ENCODE measurements at places on chromosomes 3 and 15.

GRCh38 chr3:141926929-141927328, 50.5 kb downstream of the ATP1B3 start:
- no peak for DNase-seq

- no peak for DNase-seq
Observed at GRCh38 chr3:99601515-99601914, 36.9 kb upstream of the COL8A1 start.

DNA sequence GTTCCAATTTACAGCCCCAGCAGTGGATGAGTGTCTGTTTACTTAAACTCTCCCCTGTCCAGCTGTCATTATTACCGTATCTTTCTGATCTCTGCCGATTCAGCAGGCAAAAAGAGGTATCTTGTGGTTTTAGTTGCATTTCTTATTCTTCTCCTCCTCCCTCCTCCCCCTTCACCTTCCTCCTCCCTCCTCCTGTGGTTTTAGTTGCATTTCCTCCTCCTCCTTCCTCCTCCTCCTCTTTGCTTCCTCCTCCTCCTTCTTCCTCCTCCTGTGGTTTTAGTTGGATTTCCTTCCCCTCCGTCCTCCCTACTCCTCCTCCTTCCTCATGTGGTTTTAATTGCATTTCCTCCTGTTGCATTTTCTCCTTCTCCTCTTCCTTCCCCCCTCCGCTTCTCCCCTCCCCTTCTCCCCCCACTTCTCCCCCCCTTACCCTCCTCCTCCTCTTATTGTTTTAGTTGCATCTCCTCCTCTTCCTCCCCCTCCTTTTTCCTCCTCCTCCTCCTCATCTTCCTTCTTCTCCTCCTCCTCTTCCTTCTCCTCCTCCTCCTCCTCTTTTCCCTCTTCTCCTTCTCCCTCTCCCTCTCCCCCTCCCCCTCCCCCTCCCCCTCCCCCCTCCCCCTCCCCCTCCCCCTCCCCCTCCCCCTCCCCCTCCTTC, 25.3 kb upstream of the VPS33B start:
- DNase-seq = no peak

DNA sequence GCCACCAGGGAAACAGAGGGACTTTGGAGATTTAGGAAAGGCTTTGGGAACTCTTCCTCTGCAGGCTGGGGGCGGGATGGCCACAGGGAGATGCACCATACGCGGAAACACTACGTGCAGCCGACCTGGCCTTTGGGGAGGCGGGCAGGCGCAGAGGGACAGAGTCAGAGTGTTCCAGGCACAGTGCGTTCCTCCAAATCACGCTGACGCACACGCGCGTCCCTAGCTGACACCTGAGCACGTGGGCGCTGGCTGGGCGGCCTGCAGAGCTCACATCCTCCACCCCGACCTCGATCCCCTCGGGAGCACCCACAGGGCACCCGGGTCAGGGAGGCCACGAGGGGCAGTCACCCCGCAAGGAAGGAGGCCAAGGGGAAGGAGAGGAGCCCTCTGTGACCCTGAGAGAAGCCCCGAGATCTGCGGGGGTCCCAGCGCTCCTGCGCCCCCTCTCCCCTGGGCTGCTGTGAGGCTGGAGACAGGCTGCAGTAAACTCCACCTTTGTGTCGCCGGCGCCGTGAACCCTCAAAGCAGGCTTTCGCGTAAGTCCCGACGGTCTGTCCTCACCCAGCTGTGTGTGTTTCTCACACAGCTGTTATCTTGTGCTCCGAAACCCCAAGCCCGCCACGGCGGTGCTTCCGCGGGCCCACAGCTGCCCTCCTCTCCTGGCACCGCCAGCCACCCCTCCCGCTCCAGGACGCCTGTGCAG, 196.3 kb downstream of the OCA2 start:
- DNase-seq = no peak

GRCh38 chr3:126422121-126422520, 27.4 kb downstream of the CFAP100 start:
- DNase-seq = no peak

GRCh38 chr15:45121706-45122417, 7.7 kb downstream of the DUOXA2 start:
- no peak for DNase-seq

DNA sequence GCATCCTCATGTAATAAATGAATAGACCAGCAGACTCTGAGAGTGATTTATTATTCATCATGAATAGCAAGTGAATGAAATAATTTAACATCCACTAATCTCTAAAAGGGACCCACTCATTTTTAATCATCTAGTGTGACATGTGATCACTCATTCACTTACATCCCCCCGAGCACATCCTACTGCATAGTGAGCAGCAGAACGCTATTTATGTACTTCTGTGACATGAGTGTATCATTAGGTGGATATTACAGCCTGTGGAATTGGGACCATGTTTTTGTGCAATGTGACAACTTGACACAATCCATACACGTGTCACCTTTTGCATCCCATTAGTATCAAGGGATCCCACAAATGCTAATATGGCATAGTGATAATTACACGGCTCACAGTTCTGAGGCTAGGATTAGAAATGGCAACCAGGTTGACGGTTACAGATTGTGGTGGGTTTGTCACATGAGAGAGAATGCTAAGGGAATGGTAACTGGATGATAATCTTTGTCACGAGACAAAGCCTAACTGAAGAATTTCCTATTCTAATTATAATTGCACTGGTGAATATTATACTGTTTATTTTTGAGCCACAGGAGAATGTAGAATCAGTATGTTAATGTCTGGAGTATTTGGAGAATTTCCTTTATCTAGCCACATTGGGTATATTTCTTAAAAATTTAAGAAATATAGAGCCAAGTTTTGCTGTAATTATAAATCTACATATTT, 595.2 kb upstream of the TBL1XR1 start:
- DNase-seq = no peak

GRCh38 chr3:60206206-60206605, 1045.0 kb downstream of the FHIT start:
- DNase-seq = no peak

DNA sequence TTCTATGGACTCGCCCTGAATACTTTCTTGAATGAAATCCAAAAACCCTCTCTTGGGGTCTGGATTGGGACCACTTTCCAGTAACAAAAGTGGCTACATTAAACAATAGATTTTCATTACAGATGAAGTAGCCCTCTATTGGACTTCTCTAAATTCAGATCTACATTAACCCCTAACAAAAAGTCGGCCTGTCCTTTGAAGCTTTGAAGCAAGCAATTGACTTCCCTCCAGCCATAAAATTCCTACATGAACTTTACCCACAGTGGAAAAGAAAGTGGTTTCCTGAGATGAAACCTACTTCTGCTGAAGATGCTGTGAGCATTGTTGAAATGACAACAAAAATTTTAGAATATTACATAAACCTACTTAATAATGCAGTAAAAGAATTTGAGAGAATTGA, 967.1 kb upstream of the ROBO1 start:
- no peak for DNase-seq

GRCh38 chr15:68001811-68002210, 52.3 kb upstream of the PIAS1 start:
- no peak for DNase-seq

GRCh38 chr3:146903927-146904326, 298.8 kb upstream of the PLSCR5 start:
- DNase-seq = no peak

- DNase-seq = no peak
Observed at GRCh38 chr3:48356419-48356818, 15.6 kb upstream of the FBXW12 start.

Measured in T-helper 9 cell (primary cell).